ENCODE measurements at places on chromosomes 2 and 18. TPM values are rescaled to one million over a fixed set of nuclear protein-coding genes. Genes with fewer than 3 reads are reported as not detected.

Gene ST8SIA3
- total RNA-seq: not detected

Gene DOK6
- total RNA-seq: not detected

Gene NT5C1B
- not detected for total RNA-seq

Gene CHRNG
- not detected for total RNA-seq

Gene GBX2
- 0.24 TPM for total RNA-seq

Gene OTOS
- not detected for total RNA-seq

Gene PARD3B
- 1.5 TPM for total RNA-seq

Gene AFG3L2
- total RNA-seq: 48.1 TPM

Data from foreskin keratinocyte (primary cell).